Activated naive CD4-positive, alpha-beta T cell (primary cell): ENCODE measurements at places on chromosomes 16 and 17.

GRCh38 chr16:17265154-17265553, 205.6 kb downstream of the XYLT1 start:
- DNase-seq = no peak

- DNase-seq = no peak
These were observed 178.3 kb downstream of the MAP2K6 start for GRCh38 chr17:69592692-69593350.

- no peak for DNase-seq
These were observed 121.0 kb downstream of the COPRS start for GRCh38 chr17:31738067-31738466.

DNA sequence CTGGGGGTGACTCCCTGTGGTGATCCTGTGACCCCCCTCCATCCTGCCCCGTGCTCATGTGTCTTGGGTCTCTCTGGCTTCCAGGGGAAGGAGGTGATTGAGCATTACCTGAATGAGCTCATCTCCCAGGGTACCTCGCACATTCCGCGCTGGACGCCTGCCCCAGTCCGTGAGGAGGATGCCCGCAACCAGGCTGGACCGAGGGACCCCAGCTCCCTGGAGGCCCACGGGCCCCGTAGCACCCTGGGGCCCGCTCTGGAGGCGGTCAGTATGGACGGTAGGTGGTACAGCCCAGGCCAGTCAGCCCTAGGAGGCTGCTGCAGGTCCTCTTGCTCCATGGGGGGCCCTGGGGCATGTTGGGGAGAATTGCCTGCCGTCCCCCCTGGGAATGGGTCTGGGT, 33.6 kb downstream of the SEC14L5 start:
- no peak for DNase-seq

DNA sequence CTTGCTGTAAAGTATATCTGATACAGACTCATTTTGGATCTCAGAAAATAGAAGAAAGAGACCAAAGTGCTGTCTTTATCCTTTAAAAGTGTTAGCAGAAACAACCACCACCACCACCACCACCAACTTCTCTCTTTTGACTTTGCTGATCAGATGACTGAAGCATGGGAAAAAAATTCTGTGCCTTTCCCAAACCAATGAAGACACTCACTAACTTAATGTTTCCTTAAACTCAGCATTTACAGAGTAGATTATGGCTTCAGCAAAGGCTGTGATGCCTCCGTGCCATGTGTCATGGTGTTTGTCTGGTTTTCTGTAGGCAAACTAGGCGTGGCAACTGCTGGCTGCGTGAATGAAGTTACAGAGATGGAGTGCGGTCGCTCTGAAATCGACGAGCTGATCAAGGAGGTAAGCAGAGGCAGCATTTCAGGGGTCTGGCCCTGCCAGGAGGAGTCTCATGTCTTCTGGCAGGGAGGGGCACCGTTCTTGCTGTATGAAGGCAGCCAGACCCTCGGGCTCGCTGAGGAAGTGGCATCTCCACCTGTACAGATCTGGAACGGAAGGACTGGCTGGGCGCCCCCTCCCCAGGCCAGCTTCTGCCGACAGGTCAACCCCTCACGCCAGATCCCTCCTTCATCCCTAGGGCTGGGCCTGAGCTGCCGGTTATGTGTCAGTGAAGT, 12.4 kb downstream of the IRF8 start:
- no peak for DNase-seq

DNA sequence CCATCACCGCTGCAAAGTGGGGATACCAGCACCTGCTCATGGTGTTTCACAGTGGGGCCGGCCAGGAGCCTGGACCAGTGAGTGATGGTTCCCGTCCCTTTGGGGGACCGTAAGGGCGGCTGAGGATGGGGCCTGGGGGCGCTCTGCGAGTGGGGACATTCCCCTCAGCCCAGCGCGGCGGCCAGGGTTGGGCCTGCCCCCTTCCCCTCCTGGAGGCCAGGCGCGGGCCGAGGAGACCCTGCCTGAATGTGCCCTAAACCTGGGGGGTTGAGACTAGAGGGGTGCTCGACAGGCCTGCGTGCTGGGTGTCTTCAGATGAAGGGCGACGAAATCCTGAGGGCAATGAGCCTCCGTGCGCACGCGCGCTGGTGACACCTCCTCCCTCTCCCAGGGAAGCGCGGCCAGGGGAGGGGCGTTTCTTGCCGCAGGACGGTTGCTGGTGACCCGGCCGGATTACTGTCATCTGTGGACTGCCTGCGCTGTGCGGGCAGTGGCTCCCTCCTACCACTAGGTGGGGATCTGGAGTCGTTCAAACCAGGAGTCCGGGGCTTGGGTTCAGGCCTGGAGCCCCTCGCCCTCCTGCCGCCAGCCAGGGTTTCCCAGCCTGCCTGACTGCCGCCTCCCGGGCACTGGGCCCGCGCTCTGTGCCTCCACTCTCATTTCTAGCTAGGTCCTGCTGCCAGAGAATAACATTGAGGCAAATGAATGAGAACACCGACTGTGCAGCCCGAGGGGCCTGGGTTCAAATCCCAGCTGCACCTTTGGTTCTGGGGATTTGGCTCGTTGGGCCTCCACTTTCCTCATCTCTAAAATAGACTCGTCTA, 17.1 kb downstream of the TBX2 start:
- peak; percentile 18 for DNase-seq

- no peak for DNase-seq
These were observed 391.4 kb upstream of the MAF start for GRCh38 chr16:79991969-79992368.

DNA sequence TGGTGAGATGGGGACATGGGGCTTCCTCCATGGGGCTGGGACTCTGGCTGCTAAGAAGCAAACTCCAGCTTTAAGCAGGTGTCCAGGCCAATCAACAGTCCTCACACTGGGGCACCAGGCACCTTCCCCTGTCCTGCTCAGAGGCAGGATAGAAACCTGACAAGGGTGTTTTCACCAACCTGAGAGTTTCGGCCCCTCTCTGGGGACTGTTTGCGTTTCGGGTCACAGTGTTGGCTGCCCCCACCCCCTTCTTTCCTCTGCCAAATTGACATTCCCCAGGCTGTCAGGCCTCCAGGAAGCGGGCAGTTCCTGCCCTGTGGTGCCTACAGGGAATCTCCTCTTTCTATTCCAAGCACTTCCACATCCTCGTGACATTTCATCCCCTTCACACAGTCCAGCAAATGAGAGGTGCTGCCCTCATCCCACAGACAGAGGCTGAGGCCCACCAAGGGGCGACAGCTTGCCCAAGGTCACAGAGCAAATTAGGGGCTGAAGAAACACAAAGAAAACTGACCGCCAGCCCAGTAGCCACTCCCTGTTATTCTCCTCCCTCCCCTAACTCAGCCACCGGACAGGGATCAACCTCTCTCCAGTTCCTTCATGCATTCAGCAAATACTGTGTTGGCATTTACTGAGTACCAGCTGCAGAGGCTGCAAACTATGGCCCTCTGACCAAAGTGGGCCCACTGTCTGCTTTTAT, 38.0 kb downstream of the MMP15 start:
- no peak for DNase-seq

DNA sequence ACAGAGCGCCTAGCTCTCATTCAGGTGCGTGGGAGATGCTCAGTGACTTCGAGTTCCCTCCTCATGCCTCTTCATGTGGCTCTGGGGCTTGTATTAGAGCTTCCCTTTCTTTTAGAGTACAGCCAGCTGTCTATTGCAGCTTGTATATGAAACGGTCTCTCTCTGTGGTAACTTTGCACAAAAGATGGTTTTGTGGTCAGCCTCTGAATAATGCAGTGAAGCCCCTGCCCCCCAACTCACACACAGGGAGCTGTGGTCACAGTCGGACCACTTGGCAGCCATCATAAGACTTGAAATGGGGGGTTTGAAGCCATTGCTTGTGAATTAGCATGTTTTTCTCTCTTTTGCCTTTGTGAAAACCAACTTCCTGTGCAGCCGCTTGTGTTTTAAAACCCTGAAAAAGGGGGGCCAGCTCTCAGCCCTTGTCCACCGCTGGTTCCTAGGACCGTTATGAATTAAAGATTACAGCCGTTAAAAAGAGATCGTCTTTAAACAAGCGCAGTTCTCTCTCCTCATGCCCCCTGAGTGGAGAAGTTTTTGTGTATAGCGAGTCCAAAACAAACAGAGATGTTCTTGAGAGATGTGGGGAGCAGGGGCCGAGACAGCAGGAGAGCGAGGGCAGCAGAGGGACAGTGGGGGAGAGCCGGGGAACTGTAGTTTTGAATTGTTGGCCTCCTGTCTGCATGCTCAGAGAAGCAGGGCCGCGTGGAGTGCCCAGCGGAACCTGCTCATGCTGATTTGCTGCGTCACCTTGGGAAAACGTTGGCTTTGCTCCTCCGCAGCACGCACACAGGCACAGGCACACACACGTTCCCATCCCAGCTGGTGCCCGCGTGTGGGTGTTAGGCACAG, 199.0 kb downstream of the MSI2 start:
- DNase-seq = no peak

- DNase-seq = no peak
These were observed 19.8 kb downstream of the MIEF2 start for GRCh38 chr17:18280249-18280648.

GRCh38 chr16:15573274-15573895, 69.6 kb downstream of the MARF1 start:
- DNase-seq = no peak

GRCh38 chr17:38560503-38561318, 45.0 kb downstream of the SRCIN1 start:
- DNase-seq = no peak

- DNase-seq = no peak
These were observed 7.2 kb upstream of the MLYCD start for GRCh38 chr16:83891742-83892141.

- DNase-seq = no peak
These were observed 4.8 kb downstream of the PRKCA start for GRCh38 chr17:66307257-66307656.

DNA sequence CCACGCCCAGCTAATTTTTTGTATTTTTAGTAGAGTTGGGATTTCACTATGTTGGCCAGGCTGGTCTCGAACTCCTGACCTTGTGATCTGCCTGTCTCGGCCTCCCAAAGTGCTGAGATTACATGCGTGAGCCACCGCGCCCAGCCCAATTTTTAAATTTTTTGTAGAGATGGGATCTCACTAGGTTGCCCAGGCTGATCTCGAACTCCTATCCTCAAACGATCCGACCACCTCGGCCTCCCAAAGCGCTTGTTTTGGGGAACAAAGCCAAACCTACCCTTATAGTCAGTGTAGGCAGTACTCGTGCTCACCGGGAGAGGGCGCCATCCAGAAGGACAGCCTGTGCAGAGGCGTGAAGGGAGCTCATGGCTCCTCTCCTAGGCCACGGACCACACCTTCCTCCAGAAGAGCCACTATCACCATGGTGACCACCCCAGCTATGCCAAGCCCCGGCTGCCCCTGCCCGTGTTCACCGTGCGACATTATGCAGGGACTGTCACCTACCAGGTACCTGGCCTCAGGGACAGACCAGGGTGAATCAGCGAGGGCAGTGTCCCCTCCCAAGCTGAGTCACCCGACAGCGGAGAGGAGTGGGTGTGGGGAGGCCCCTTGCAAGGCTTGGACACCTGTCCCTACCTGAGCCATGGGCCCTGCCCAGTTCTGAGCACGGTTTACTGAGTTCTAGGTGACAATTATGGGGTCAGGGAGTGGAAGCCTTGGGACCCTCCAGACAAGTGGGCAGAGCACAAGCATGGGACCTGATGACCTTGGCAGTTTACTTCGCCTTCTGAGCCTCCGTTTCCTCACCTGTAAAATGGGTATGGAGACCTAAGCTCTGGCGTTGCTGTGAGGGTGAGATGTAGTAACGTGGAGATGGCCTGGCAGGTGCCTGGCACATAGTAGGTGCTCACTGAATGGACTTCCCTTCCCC, 13.7 kb downstream of the MYO15B start:
- DNase-seq = peak; percentile 33

- DNase-seq = no peak
These were observed 11.1 kb downstream of the IL4R start for GRCh38 chr16:27324851-27325301.

DNA sequence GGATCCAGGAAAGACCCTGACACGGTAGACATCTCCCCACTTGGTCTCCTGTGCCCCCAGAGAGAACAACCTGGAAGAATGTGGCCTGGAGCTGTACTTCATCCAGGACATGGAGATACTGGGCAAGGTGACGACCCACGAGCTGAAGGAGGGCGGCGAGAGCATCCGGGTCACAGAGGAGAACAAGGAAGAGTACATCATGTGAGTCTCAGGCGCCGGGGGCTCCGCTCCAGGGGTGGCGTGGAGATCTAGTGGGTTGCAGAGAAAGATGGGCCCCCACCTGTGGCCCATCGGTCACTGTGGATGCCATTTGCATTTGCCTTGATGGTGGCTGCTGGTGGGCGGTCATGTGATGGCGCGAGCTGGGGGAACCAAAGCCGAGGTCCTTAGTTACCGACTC, 14.9 kb upstream of the CLEC18A start:
- DNase-seq = no peak

GRCh38 chr16:71460236-71460635, 1.8 kb downstream of the ZNF23 start:
- no peak for DNase-seq

- no peak for DNase-seq
These were observed 33.2 kb downstream of the TUBD1 start for GRCh38 chr17:59859444-59860025.

DNA sequence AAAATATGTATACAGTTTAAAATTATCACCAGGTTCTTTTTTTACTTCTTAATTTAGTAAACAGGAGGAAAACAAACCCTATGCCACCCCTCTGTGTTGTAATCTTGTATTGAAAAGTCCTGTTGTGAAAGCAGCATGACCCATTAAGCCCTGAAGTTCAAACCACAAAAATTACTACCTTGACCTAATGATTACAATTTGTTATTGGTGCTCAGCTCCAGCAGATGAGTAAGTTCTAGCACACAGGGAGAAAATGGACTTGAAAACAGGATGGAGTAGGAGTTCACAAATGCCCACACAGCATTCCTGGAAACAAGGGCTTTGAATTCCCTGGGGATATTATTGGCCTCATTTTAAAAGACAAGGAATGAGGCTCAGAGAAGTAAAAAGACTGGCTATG, 505.8 kb upstream of the ERCC4 start:
- no peak for DNase-seq

- no peak for DNase-seq
These were observed 46.5 kb downstream of the GPRC5B start for GRCh38 chr16:19837984-19838707.

DNA sequence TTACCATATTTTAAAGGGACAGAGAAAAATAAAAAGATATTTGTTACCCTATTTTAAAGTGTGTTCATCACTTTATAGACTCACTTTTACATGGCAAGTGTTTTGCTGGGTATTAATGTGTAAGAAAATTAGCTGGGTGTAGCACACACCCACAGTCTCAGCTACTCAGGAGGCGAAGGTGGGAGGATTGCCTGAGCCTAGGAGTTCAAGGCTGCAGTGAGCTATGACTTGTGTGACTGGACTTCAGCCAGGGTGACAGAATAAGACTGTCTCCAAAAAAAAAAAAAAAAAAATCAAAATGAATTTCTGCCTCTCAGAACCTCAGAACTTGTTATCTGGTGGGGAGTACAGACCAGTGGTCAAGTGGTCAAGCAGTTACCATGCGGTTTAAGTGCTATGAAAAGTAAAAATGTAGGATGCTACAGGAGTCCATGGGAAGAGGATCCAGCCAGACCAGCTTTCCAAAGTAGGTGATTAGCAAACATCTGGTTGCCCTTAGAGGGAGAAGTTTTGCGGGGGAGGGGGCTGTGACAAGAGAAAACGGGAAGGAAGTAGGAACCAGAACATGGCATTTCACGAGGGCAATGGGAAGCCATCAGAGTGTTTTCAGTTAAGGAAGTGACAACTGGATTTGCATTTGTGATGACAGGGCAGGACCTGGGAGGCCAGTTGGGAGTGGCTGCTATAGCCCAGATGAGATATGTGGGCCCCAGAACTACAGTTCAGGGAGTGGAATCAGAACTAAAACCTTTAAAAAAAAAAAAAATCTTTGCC, 13.9 kb downstream of the CNEP1R1 start:
- no peak for DNase-seq
